Lung (tissue), 17 donors: ENCODE measurements at places on chromosomes 11 and 22. TPM values are rescaled to one million over a fixed set of nuclear protein-coding genes. Genes with fewer than 3 reads are reported as not detected.

Gene SPON1
- total RNA-seq = 91.1 TPM

Gene TMEM121B
- 0.46 TPM for total RNA-seq

Gene NPTXR
- 4.2 TPM for total RNA-seq

Gene PGGHG
- 63.3 TPM for total RNA-seq

Gene KDM4D
- 0.89 TPM for total RNA-seq

Gene KCNJ1
- total RNA-seq = 0.12 TPM

Gene SPCS2
- 153 TPM for total RNA-seq

GRCh38 chr11:9473408-9473807, 12.6 kb downstream of the ZNF143 start:
- no peak for DNase-seq
- H3K36me3 ChIP-seq = peaks cover 23% of the 10 kb centered on the region
- H3K4me3 ChIP-seq = no peak overlapping the region
- no peaks in the 10 kb centered on the region for H3K27me3 ChIP-seq

DNA sequence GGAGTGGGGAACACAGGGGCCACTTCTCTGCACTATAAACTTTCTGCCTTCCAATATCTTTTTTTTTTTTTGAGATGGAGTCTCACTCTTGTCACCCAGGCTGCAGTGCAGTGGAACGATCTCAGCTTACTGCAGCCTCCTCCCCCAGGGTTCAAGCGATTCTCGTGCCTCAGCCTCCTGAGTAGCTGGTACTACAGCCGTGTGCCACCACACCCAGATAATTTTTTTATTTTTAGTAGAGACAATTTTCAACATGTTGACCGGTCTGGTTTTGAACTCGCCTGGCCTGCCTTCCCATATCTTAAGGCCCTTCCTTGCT, 1.7 kb downstream of the SLC3A2 start:
- no peaks in the 10 kb centered on the region for H3K27me3 ChIP-seq
- H3K4me1 ChIP-seq = peaks cover 20% of the 10 kb centered on the region
- no peak for DNase-seq
- H3K36me3 ChIP-seq = peaks cover 33% of the 10 kb centered on the region

DNA sequence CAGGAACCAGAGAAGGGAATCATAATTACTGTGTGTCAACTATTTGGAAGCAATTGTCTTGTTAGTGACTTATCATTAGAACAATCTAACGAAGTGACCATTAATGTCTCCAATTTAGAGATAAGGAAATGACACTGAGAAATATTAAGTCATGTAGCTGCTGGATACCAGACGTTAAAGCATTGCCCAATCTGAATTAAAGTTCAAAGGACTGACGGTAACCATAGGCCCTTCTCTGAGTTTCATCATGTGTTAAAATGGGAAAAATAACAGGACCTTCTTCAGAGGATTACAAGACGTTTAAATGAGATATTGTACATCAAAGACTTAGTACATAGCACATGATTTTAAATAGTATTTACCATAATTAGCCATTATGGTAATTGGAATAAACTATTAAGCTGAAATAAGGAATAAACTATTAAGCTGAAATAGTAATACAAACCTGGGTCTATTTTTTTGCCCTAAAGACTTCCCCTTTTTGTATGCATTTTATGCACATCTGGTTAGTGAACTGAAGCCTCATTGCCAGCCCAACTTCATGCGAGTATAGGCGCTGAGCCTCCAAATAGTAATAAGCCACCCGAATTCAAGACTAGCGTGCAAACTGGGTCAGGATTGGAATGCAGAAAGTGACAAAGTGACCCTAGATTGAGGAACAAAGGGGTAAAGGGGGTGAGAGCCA, 41.0 kb downstream of the GLYATL1 start:
- H3K4me1 ChIP-seq = no peaks in the 10 kb centered on the region
- H3K27me3 ChIP-seq = no peaks in the 10 kb centered on the region
- no peak overlapping the region for H3K27ac ChIP-seq
- no peak for DNase-seq
- H3K36me3 ChIP-seq = no peaks in the 10 kb centered on the region

GRCh38 chr11:57905439-57905838, 118.2 kb upstream of the OR9Q1 start:
- no peaks in the 10 kb centered on the region for H3K4me1 ChIP-seq
- DNase-seq = no peak
- no peak overlapping the region for H3K4me3 ChIP-seq
- H3K27me3 ChIP-seq = peaks cover 2% of the 10 kb centered on the region
- H3K27ac ChIP-seq = no peak overlapping the region

DNA sequence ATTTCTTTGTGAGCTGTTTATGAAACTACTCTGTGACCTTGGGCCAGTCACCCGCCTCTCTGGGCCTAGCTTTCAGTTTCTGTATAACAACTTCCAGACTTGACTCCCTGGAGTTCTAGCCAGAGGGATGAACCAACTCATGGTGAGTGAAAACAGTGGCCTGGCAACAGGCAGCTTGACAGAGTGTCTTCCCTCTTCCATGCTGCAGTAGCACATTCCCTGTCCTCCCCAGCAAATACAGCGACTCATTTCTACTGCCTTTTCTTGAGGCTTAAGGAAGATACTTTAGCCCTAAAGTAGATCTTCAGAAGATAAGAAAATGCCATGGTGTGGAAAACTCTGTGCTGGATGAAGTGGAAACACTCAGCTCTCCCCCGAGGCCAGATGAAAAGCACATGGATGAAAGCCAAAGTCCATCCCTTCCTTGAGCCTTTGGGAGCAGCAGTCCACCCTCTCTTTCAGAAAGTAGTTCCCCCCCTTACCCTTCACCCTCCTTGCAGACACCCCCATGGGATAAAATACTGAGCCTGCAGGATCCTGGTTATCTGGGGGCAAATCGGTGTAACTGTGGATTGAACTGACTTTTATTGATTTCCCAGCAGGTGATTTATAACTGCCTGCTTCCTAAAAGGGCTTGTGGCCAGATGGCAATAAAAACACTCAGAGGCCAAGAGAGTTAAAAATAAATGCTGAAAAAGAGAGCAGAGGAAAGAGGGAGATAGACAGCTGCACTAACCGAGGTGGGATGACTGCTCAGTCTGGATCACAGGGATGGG, 24.1 kb downstream of the IRAG1 start:
- peak overlapping the region; percentile 16 for H3K27ac ChIP-seq
- H3K4me1 ChIP-seq = peaks cover 10% of the 10 kb centered on the region
- H3K27me3 ChIP-seq = no peaks in the 10 kb centered on the region
- no peak overlapping the region for H3K4me3 ChIP-seq
- H3K36me3 ChIP-seq = no peaks in the 10 kb centered on the region

GRCh38 chr22:22786301-22787115, 101.1 kb upstream of the IGLL5 start:
- H3K4me1 ChIP-seq = no peaks in the 10 kb centered on the region
- no peak overlapping the region for H3K27ac ChIP-seq
- no peak overlapping the region for H3K4me3 ChIP-seq
- H3K36me3 ChIP-seq = no peaks in the 10 kb centered on the region
- no peaks in the 10 kb centered on the region for H3K27me3 ChIP-seq
